ENCODE measurements at places on chromosomes 6 and 20.

DNA sequence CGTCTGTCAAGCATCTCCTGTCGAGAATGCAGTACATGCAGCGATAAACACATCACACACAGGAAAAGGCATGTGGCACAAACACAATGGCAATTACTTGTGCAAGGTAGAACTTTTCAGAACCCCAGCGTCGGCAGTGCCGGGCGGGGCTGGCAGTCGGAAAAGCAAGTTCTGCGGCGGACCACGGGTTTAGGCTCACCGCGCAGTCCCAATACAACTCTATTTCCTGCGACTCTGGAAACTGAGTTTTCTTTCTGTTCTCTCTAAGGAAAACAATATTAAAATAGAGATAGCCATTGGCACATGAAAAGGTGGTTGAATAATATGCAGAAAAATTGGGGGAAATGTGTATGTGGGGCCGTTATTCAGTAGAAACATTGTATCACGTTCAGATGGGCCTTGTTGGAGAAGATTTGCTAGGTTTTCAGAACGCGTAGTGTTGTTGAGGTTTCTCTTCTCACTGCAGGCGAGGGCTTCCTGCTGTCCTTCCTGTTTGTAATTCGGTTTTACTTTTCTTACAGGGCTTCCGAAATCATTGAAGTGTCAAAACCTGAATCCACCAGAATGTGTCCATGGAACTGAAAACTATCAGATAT is 369.5 kb downstream of the THBS2 start:
- no peak for DNase-seq

DNA sequence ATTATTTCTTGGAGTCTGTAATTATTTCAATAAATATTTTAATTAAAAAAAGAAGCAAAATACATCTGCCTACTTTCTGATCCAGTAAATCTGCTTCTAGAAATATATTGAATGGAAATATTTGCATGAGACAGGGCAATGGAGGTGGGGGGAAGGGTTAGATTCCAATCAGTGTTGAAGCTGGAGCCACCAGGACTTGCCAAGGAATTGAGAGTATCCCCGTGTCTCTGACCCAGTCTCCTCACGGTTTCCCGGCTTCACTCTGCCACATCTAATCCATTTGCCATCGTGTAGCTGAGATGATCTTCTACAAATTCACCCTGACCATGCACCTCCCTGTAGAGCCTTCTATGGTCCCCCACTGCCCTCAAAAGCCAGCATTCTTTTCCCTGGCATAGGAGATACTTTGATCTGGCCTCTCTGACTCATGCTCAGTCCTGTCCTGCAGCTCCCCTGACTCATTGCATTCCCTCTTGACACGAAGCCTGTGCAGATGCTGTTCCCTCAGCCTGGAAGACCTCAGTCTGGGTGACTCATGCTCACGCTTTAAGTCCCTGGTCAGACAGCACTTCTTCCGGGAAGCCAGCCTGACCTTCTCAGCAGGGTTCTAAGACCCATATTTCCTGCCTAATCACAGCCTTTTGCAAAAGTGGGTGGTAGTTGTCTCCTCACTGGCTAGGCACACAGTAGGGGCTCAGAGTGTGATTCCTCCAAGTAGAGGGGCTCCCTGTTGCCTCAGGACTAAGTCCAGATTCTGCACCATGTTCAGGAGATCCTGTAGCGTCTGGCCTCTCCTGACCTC is 23.0 kb upstream of the FKBP1A start:
- no peak for DNase-seq

DNA sequence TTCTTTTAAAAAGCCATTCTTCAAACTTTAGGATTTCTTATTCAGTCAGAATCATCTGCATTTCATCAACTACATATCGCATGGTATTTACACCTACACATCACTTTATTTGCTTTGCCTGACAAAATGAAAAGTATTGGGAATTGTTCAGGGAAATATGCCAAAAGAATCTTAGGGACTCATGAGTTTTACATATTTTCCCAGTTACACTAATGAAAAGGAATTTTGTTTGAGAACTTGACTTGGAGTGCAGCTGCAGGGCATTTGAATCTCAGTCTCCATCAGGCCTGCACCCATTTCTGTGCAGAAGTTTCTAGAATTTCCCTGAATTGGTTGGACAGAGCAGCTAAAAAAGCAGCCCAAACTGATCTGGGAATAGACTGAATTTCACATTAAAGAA is 65.3 kb downstream of the MTHFD1L start:
- DNase-seq: no peak

DNA sequence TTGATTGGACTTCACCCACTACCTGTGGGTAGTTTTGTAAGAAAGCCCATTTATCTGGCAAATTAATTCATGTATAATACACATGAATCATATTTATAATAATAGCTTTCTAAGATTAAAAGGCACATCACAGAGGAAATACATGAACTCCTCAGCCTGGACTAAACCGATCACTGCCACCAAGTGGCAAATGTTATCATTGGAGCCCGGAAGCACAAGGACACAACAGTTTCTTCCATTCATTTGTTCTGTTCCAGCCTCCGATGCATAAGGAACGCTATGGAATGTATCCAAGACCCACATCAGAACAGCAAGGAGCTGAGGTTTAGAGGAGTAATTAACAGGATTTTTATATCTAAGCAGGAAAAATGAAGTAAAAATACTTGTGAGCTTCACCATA is 13.9 kb upstream of the IPCEF1 start:
- no peak for DNase-seq

DNA sequence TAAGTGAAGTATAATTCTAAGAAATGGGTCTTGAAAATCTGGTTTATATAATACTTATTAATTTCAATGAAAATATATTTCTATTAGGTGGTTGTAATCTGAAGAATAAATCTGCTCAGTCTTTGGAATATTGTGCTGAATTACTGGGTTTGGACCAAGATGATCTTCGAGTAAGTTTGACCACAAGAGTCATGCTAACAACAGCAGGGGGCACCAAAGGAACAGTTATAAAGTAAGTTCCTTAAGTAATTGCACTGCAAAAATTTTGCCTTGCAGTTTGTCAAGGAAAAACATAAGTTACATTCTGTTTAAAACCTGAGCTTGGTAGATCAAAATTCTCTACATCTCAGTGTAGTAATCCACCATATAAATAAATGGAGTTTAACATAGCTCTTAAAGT is 106.0 kb downstream of the MYO6 start:
- DNase-seq: no peak

DNA sequence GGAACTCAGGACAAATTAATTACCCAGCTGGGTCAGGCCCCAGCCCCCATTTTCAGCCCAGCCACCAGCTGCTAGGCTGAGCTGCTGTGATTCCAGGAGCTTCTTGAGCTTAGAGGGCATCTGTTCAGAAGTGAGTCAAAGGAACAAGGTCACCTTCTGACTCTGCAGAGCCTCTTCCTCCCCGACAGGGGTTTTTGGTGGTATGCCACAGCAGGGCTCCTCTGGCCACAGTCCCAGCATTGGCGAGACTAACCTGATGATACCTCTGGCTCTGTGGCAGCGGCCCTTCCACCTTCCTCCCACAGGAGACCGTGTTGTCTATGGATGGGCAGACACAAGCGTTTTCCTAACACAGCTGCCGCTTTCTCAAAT is 39.7 kb downstream of the ZC3H12D start:
- no peak for DNase-seq

- DNase-seq: no peak
Observed at GRCh38 chr6:130070792-130071191, 52.4 kb downstream of the L3MBTL3 start.

DNA sequence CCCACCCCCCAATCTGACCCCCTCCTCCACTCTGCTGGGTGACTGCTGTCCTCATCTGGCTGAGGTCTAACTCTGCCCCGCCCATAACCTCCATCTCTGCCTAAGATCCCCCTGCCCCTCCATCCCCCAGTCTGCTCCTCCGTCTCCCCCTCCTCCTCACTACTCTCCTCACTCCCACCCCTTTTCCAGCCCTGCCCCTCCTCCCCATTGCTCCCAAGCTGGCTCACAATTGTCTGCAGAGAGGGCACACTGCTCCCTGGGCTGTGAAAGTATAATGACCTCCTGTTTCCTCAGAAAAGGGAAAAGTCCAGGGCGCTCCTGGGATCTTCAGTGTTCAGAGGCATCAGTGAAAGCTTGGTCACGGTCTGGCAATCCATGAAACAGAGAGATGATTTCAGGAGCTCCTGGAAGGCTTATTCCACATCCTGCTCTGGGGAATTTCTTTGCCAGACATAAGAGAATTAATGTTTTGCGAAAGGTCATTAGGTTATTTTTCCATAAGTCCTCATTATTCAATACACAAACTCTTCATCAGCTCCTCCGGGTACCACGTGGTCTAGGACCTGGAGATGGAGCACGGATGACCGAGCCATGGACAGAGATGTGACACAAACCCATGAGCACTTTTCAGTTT is 21.5 kb downstream of the CST5 start:
- no peak for DNase-seq

- DNase-seq: no peak
Observed at GRCh38 chr6:128295670-128296069, 224.7 kb downstream of the PTPRK start.

- no peak for DNase-seq
Observed at GRCh38 chr6:3744211-3744900, 7.2 kb downstream of the PXDC1 start.

GRCh38 chr6:4185846-4186245 is 50.5 kb upstream of the ECI2 start:
- DNase-seq: no peak

- no peak for DNase-seq
Observed at GRCh38 chr6:33410711-33411631, at the start of gene PHF1. TSS of gene PHF1 (plus strand) at chr6:33411014. CDS start at chr6:33412264, 1,250 bp downstream.

- no peak for DNase-seq
Observed at GRCh38 chr6:16625291-16626265, 135.7 kb downstream of the ATXN1 start.

DNA sequence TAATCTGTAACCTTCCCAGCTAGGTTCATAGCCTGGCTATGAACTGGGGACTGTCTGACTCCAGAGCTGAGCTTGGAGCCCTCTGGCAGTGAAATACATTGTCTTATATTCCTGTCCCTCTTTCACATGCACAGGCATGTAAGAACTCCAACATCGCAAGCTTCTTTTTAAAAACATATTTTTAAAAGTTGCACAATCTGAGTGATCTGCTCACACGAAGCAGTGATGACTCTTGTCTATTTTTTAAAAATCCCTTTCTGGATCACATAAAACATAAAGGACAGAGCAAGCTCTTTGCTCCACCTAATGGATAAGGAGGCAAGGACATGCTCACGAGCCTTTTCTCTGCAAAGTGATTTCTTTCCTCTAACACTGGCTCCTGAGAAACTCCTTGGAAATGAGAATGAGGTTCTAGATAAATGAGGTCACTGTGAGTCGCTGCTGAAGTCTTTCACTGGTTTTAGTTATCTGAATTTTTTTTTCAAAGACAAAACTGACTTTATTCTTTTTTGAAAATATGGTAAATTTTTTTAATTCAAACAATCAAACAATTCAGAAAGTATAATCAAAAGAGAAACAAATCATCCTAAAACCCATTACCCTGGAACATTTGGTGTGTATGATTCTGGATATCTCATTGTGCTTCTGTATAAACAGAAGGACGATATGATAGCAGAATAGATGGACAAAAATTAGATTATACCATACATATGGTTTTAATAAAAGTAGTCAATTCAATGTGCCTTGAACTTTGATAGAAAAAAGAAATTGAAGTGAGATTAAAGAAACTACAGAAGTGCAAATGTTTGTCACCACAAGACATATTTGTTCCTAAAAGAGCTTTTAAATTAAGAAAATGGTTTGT is 30.8 kb downstream of the IL20RA start:
- DNase-seq: no peak

DNA sequence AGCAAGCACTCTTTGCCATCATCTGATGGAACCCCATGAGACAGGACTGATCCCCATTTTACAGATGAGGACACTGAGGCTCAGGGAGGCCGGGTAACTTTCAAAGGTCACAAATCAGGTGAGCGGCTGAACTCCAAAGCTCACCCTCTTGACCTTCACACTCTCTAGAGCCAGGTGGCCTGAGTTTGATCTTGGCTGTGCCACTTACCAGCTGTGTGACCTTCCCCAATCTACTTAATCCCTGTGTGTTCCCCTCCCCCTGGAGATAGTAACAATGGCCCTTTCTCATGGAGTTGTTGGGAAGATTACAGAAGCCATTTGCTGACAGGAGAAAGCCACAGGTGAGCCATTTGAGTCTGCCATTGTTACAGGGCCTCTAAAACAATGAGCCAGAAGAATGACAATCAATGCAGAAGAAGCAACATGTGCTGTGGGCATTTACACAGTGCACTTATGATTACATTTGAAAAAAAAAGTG is 34.5 kb downstream of the BMP7 start:
- DNase-seq: no peak

DNA sequence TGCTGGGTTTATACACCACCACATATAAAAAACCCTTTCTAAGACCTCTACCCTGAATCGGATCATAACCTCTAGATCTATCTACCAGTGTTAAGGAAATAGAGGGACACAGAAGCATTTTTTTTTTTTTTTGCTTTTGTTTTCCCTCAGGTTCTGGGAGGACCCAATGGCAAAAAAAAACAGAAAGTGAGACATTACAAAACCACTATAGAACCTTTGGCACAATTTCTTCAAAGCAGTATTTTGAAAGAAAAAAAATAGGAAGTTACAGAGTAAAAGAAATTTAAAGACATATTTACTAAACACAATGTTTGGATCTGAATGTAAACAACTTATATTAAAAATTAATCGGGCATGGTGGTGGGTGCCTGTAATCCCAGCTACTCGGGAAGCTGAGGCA is 1258.7 kb upstream of the GJE1 start:
- no peak for DNase-seq

DNA sequence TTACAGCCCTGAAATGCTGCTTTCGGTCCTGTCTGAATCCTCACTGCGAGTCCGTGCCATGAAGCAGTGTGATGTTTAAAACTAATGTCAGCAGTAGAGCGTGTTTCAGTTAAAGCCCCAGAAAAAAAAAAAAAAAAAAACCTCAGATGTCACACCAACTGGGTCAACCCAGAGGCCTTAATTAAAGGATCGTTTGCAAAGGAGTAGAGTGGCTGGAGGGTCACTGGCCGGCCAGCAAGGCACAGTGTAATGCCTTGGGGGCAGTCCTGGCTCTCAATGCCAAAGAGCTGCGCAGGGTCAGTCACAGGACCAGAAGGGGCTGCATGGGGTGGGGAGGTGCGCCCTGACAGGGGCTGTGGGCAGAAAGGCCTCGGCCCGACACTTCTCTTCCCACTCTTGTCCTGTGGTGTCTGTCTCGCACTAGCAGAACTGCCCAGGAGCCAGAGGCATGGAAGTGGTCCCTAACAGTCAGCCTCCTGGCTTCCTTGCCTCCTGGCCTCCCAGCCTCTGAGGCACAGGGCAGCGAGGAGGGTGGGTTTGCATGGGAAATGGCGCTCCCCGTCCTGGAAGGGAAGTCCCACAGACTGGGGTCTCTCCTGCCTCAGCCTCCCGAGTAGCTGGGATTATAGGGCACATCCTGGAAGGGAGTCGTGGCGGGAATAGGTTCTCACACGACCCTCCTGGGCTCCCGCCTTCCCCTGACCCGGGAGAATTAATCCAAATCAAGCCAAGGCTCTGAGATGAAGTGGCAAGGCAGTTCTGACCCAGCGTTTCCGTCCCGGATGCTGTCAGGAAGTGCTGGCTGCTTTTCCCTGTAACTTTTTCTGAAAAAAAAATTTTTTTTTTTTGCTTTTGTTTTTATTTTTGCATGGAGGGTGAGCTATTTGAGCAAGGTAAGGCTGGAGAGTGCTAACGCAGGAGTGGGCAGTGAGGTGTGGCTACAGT is 53.7 kb upstream of the MPC1 start:
- no peak for DNase-seq

GRCh38 chr6:12335717-12336116 is 45.6 kb downstream of the EDN1 start:
- DNase-seq: no peak

- no peak for DNase-seq
Observed at GRCh38 chr6:22821664-22822320, 252.4 kb downstream of the HDGFL1 start.
